ENCODE measurements at places on chromosomes 7 and 10.

DNA sequence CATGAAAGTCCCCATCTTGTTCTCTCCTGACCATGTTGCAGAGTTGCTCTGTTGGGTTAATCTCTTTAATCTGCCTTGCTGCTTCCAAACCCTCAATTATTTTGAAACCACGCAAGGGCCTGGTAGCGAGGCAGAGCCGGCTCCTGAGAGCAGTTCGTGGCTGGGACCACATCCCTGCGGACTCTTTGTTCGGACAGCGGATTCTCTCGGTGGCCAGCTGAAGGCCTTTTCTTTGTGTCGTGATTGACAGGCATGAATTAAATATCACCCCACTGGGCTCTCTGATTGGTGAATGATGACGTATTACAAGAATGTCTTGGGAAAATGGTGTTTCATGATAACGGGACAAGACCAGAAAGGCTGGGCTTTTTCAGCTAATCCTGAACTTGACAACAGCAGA is 66.9 kb upstream of the ARHGAP21 start:
- DNase-seq: no peak

- no peak for DNase-seq
Measured at GRCh38 chr7:140650367-140650766, 9.8 kb upstream of the DENND2A start.

DNA sequence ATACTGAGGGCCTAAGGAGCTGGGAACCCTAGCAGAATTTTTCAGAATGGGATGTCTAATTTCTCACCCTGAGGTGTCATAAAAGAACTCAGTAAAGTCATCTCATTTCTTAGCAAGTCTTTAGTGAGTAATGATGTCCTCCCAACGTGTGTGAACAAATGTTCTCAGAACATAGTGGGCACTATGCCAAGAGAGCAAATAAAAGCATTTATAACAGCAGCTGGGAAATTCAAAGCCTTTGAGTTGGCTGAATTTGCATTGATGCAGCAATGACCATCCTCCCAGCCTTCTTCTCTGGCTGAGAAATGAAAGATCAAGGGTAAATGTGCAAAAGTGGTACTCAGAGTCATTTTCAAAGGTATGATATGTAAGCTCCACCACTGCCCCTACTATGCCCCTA is 109.4 kb downstream of the FAM107B start:
- no peak for DNase-seq

GRCh38 chr10:43939389-43939938 is 290.8 kb upstream of the ZNF32 start:
- DNase-seq: no peak

GRCh38 chr7:138125598-138126111 is 49.4 kb downstream of the AKR1D1 start:
- DNase-seq: no peak

DNA sequence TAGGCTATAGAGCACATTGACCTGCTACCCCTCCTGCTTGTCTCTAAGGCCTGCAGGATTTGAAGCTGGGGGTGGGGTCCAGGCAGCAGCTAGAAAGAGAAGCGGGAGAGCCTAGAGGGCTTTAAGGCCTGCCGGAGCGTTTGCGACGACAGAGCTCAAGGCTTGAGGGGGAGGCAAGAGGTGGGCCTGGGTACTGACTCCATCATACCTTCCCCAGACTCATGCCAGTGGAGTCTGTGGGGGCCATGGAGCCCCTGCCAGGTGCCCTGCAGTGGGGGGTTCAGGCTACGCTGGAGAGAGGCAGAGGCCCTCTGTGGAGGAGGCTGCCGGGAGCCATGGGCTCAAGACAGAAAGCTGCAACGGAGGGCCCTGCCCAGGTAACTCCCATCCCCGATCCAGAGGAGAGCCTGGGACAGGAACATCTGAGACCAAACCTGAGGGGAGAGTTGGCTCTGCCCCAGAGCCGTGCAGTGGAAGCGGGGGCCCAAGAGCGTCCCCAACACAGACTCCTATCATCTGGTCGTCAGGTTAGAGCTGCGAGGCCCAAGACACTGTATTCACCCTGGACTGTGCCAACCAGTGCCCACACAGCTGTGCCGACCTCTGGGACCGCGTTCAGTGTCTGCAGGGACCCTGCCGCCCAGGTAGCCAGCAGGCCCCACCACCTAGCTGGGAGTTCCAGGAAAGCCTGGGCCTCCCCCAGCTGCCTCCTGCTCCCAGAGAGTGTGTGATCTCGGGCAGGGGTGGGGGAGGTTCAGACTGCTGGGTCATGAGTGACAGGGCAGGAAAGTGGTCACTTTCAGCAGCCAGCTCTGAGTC is 13.2 kb upstream of the ZNF862 start:
- no peak for DNase-seq

- DNase-seq: no peak
Measured at GRCh38 chr10:12482587-12482986, 133.2 kb downstream of the CAMK1D start.

GRCh38 chr10:43315535-43316207 is 48.8 kb upstream of the RASGEF1A start:
- DNase-seq: no peak

- no peak for DNase-seq
Measured at GRCh38 chr7:2079332-2080059, 153.2 kb downstream of the MAD1L1 start.

DNA sequence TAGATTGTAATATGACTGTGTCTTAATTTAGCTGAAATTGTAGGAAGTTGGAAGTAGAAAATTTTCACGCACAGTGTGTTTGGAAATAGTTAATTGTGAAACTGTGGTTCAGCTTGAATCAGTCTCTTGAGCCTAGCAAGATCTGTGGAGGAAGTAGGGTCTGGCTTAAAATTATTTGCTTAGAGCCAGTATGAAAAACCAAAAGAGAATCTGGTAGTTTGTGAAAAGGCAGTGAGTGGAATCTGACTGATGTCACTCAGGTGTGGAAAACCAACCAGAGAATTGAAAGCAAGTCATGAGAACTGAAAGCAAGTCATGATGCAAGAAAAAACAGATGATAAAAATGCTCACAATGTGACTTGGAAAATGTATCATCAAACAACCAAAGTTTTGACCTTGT is 11.5 kb downstream of the LIPJ start:
- DNase-seq: no peak

DNA sequence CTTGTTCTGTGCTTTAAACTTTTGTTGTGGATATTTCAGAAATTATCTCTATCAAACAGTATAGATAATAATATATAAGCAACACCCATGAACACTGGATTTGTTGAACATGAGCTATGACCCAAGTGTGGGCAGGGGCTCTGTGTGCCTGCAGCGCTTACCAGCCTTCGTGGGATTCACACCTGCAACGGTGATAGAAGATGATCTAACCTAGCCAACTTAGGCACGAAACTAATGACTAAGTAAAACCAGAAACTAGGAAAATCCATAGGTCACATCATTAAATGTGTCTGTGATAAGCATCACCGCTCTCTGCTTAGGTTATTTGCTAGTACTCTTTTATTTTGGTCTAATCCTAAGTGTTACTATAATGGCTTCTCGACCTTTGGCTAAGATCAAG is 18.0 kb downstream of the SPAG6 start:
- no peak for DNase-seq

GRCh38 chr10:126235091-126235978 is 152.9 kb downstream of the ADAM12 start:
- DNase-seq: no peak

DNA sequence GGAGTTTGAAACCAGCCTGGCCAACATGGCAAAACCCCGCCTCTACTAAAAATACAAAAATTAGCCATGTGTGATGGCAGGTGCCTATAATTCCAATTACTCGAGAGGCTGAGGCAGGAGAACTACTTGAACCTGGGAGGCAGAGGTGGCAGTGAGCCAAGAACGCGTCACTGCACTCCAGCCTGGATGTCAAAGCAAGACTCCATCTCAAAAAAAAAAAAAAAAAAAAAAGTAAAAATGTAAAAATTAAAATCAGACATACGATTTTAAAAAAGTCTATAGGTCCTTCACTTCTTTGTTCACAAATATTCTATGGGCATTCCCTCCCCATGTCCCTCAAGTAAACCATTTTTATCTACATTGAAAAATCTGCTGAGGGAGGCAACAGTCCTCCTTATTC is 34.9 kb upstream of the TLL2 start:
- DNase-seq: no peak

DNA sequence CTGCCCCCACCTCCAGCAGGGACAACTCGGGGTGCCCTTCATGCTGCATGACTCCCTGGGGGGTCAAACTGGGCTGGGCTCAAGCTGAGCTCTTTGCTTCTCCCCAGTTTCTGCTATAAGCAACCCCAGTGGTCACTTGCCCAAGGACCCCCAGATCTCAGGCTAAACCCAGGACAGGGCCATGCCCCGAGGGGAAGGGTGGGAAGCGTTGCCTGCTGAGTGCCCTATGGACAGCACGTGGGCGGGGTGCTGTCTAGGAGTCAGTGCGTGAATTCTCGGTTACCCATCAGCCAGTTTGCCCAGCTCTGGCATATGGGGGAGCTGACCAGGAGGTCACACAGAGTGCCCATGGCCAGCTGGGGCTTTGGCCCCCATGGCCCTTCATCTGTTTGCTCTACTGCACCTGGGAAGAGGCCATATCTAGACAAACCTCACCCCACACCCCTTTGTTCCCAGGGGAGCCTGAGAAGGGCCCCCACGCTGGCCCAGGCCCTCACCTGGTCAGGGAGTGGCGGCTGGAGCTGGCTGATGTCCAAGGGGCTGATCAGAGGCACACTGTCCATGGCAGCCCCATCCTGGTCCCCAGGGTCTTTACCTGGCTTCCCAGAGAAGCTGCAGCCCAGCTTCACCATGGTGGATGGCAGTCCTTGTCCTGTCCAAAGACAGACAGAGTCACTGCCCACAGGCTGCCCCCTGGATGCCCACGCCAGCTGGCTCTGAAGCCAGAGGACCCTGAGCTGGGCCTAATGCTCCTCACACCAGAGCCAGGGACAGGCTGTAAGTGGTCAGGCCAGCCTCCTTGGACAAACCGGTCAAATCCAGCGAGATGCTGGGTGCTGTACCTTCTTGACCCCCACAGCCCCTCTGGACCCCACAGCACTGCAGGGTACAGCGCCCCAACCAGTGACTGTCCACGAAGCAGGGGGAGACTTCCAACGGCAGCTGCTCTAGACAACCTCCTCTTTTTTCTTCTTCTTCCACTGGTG is 8.0 kb downstream of the CALY start:
- DNase-seq: no peak

GRCh38 chr10:109430043-109430760 is 493.1 kb downstream of the XPNPEP1 start:
- DNase-seq: no peak

DNA sequence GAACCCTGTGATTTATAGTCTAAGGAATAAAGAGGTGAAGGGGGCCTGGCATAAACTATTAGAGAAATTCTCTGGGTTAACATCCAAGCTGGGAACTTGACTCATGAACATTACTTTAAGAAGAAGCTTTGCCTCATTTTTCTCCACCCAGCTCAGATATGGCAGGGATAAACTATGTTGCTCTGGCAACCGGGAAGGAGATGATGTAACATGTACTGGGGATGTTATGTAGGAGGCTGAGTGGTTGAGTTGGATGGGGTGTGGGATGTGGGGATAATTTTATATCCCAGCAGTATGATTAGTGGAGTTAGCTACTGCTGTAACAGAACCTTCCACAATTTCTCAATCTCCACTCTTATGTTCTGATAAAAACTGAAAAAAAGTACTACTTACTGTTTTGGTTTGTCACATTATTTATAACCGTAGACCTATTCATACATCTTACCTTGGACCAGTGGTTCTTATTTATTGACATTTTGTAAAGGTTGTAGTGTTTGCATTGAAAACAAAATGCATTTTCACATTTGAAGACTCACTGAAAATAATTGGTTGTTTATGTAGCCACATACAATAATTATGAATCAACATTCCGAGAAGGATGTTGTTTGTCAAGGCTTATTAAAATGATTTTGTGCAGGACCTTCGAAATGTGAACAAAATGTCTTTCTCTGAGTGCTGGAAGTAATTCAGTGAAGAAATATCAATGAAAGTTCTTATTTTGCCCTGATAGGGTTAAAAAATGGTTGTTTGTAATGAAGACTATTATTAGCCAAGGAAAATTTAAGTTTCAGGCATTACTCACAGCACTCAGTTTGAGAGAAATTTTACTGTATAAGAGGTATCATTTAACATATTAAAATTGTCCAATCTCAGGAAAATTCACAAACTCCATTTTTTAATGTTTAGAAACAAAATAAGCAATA is 1.3 kb downstream of the OR2F2 start:
- DNase-seq: no peak

- DNase-seq: no peak
Measured at GRCh38 chr7:30411897-30412296, 66.7 kb downstream of the NOD1 start.

DNA sequence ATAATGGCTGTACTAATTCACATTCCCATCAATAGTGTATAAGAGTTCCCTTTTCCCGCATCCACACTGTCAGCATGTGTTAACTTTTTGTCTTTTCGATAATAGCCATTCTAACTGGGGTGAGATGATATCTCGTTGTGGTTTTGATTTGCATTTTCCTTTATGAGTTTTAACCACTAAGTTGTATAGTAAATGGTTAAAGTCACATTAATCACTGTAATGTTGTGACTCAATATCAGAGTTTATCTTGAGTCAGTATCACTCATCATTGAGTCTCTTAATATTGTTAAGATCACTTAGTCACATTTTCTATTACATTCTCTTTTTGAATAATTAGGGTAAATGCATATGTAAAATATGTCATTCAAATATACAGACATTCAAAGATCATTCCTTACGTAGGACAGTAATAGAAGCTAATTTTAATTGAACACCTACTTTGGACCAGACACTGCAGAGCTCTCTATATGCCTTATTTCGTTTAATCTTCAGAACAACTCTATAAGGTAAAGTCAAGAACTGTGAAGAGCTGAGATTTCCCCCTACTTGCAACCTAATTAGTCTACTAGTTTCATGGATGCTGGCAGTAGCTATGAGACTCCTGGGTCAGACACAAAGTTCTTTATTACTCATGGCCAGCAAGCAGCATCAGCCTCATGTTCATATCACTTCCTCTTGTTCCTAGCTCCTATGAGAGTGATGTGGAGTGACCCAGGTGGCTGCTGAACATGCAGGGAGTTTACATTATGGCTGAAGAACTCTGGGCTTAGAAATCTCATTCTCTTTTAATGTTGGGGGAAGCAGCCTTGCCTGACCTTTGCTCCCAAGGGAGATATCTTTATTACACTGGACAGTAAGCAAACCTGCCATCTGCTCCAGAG is 30.5 kb downstream of the CREB5 start:
- no peak for DNase-seq

GRCh38 chr7:87960239-87960638 is 26.2 kb downstream of the ADAM22 start:
- DNase-seq: no peak

DNA sequence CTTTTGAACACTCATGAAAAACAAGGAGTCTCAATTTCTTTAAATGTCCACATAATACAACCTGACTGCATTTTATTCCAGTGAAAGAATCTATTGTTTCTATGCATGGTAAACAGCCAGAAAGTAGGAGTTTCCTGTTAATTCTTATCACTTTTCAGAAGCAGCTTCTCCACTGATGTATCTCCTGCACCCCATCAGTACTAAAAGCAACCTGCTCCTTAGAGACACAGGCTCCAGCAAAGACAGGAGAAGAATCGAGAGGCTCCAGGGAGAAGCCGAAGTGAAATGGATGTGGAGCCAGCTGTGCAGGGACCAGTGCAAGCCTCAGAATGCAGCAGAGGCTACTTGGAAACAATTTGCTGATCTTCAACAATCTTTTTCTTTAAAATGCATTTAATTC is 16.4 kb upstream of the C10orf120 start:
- DNase-seq: no peak

All from stimulated activated CD4-positive, alpha-beta T cell treated with anti-CD3 and anti-CD28 coated beads, Interleukin-15, amount 100 ng/mL, for 1 hour (primary cell).